ENCODE measurements at places on chromosomes 12 and 14.

DNA sequence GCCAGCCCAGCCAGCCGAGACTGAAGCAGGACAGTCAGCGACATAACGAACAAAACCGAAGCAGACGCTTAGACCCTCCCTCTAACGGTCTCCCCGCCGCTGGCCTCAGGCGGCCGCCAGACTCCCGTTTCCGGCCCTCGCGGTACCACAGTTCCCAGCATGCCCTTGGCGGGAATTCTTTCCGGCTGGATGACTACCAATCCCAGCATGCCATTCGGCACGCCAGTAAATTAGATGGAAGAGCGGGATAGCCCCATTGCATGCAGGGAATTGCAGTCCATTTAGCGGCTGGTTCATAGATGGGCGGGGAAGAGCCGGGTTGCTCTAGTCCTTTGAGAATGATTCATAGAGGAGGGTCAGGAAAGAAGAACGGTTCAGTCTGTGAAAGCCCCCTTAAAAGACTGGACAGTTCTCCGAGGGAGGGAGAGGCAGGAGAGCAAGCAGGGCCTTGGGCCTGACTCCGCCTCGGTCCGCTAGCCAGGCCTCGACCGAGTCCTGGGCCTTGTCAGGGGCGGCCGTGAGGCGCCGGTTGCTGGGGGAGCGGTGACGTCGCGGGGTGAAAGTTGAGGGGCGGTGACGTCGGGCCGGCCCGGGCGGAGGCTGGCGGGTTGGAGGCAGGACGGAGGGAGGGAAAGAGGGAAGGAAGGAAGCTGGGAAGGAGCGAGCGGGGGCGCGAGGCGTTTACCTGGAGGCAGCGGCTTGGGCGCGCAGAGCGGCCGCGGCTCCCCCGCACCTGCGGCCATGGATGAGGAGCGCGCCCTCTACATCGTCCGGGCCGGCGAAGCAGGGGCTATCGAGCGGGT is at the start of gene RIC8B:
RIC8B (plus strand) TSS at position 678 of the 803 bp plus-strand sequence; CDS start at position 742, 64 bp downstream.
- peak; percentile 67 for DNase-seq

- DNase-seq: no peak
These were observed 45.7 kb downstream of the PARP11 start for GRCh38 chr12:3827301-3828000.

DNA sequence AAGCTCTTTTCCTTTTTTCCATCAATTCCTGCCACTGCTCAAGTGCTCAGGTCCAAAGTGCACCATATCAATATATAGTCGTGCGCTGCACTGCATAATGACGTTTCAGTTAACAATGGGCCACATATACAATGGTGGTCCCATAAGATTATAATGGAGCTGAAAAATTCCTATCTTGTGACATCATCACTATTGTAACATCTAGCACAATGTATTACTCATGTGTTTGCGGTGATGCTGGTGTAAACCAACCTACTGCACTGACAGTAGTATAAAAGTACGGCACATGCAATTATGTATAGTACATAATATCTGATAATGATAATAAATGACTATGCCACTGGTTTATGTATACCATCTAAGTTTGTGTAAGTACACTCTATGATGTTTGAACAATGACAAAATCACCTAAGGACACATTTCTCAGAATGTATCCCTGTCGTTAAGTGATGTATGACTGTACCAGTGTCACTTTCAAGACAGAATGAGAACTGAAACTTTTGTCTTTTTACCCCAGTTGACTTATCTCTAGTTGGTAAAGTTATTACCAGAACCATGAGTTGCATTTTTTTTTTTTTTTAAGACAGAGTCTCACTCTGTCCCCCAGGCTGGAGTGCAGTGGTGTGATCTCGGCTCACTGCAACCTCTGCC is 53.7 kb upstream of the INSM2 start:
- no peak for DNase-seq

DNA sequence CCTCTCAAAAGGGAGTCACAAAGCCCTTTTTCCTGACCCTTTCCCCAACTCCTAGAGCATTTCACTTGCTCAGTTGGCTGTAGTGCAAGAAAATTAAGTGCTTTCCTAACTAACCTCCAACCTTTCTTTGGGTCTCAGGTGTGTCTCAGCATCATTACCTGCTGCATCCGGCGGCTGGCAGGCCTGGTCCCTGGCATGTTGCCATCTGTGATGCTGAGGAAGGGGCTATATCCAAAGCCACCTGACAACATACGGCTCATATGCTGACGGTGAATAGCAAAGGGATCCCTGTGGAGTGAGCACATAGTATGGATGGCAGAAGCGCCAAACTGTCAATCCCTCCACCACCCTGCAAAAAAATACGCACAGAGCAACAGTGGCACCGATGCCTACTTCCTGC is 1.2 kb downstream of the MLF2 start:
- DNase-seq: no peak

- DNase-seq: no peak
These were observed 130.5 kb downstream of the KIF26A start for GRCh38 chr14:104268725-104269436.

DNA sequence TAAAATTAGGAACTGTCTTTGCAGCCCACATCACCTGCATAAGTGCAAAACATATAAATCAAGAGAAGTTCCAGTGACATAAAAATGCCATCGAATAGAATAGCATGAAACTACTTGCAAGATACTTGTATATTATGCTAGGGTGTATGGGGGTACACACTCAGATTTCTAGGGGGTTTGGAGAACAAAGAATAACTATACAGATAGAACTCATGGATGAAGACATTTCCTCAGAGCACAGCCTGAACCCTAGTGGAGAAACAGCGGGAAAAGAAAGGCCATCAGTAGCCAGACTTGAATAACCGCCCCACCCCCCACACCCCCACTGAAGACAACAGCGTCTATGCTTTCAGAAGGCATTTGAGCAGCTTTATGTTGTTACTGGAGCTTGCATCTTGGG is 425.8 kb downstream of the NPAS3 start:
- no peak for DNase-seq

GRCh38 chr12:14454098-14454907 is 88.8 kb downstream of the ATF7IP start:
- DNase-seq: peak; percentile 18

DNA sequence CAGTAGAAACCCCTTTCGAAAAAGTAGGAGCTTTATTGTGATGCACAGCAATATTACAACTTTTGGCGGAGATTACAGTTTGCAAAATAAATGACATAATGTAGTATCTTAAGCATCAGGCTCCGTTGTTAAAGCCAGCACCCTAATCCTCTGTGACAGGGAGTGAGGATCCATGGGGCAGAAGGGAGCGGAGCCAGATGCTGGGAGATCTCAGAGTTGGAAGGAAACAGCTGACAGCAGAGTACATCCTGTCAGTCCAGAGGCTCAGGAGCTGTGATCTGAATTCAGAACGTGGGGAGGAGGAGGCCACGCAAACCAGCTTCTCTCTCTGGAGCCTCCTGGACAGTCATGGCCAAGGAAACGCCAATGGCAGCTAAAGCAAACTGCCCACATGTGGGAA is 55.7 kb downstream of the TMTC1 start:
- DNase-seq: no peak

DNA sequence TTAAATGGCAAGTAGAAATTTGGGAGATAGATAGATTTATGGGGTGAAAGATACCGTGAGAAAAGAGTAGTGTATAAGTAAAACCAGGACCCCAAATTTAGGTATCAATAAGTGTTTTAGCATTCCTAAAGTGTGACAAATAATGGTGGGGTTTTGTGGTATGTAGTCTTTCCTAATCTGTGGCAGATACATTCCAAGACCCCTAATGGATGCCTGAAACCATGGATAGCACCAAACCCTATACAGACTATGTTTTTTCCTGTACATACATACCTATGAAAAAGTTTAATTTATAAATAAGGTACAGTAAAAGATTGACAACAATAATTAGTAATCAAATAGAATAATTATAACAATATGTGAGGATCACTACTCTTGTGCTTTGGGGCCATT is 14.4 kb upstream of the TCP11L2 start:
- no peak for DNase-seq

DNA sequence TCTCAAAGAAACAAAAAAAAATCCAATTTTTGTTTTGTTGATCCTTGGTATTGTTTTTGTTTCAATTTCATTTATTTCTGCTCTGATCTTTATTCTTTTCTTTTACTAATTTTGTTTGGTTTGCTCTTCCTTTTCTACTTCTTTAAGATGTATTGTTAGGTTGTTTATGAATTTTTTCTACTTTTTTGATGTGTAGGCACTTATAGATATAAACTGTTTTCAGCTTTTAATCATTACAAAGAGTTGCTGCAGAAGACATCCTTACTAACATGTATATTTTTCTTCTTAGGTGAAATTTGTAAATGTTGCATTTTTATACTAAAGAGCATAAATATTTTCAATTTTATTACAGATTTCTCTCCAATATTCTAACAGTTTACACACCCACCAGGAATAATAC is 69.8 kb downstream of the KNTC1 start:
- no peak for DNase-seq

GRCh38 chr14:38329246-38329645 is 73.4 kb upstream of the CLEC14A start:
- no peak for DNase-seq

DNA sequence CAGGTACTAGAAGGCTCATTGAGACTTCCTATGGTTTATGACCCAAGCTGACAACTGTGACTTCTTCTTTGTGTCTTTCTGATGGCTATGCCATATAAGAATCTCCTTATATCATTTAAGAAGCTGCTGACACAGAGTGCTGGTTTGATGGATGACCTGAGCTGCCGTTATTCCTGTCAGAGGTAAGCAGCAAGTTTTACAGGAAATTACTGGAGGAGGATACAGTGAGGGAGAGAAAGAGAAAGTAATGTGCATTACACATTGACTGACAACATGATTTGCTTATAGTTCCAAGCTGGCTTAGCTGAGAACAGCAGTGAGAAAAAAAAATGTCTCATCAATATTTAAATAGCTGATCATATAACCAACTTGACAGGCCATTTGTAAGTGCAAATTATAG is 981.4 kb downstream of the FSCB start:
- DNase-seq: no peak

DNA sequence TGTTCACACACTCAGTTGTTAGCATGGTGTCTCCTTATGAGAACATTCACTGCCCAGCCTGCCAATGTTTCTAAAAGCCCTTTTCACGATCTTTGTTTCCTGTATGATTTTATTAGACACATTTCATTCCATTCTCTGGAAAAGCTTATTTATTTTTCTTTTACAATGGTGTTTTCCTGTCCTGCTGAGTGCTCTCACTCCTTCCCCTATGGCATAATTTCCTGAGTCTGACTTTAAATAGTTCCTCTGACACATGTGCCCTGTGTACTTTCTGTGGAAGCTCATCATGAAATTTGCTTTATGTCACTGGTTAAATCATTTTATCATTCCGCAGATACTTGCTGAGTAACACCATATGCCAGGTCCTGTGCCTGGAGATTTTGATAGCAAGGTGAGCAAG is 612.0 kb downstream of the FLRT2 start:
- DNase-seq: no peak

GRCh38 chr12:132739600-132740312 is 21.9 kb downstream of the ANKLE2 start:
- DNase-seq: no peak

GRCh38 chr12:105705765-105706164 is 375.3 kb downstream of the C12orf75 start:
- no peak for DNase-seq

DNA sequence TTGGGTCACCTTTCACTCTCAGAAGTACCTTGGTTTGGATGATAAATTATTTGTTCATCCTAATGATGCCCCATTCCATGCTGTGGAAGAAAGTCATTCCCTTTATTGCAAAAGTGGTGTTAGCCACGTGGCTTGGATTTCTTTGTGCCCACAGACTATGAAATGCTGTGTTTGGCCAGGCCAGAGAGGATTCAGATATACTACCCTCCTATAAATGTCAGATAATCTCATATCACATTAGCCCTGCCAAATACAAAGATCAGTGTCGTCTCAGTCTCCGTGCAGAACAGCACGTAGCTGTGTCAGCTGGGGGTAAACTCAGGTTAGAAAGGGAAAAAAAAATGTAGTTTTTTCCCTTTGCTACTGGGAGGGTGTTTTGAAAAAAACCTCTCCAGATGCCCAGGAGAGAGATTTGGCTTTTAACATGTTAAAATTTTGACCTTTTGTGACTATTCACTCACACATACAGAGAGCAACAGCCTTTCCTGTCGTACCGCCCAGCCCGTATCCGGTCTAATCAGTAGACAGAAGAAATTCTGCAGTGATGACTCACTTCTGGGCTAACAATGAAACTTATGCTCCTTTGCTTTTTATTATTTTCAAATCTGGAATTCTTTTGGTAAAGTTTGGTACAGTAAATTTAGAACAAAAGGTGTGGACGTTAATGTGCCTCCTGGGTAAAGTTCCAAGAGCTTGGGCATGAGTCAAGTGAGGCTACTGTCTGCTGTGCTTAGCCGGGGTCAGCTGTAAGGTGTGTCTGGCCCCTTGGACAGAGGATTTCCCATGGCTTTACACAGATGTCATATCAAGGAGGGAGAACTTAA is 8.5 kb upstream of the PTPRB start:
- no peak for DNase-seq

- DNase-seq: no peak
These were observed 4.0 kb downstream of the AHNAK2 start for GRCh38 chr14:104974146-104974541.

- DNase-seq: no peak
These were observed 40.9 kb downstream of the SLC4A8 start for GRCh38 chr12:51465491-51465890.

DNA sequence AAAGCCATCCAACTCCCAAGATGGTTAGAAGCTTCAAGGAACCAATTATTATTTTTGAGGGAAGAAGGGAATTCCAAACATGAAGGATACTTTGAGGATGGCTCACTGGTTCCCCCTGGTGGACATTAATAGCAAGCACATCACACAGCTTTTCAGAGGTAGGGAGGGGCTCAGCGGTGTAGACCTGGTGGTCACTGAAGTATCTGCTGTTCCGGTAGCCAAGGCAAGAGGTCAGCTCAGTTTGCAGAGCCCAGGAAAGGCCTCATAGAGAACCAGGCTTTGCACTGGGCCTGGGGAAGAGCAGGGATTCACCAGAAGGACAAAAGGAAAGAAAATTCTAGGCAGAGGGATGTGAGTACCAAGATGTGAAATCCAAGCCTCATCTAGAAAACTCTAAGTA is 118.7 kb downstream of the KSR2 start:
- DNase-seq: no peak

DNA sequence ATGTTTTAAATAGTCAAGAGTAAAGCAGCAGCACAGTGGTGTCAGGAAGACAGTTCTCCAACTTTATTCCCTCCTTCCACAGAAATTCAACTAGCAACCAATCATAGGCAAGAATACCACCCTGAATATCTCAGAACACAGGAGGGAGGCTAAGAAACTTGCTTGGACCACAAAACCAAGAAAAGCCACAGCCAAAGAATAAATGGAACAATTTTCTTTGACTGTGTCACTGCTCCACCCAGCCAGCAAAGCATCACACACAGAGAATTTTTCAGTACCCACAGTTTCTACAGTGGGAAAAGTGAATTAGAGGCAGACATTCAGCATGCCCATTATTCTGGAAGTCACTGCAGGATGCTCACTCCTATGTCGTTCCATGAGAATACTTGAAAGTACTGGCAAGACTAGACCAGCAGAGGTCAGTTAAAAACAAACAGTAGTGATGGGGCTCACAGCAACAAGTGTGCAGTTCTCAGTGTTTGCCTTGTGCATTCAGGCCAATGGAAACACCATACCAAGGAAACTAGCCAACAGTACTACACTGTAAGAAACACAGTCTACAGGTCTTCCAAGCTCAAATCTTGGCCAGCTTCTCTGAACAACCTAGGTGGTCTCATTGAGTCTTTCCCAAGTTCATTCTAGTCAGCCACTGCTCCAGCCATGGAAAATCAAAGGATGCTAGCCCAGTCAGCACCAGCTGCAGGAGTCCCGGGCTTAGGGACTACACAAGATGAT is 56.8 kb upstream of the FOXG1 start:
- no peak for DNase-seq

Data from memory B cell (primary cell).